ENCODE measurements at places on chromosomes 4 and X.

DNA sequence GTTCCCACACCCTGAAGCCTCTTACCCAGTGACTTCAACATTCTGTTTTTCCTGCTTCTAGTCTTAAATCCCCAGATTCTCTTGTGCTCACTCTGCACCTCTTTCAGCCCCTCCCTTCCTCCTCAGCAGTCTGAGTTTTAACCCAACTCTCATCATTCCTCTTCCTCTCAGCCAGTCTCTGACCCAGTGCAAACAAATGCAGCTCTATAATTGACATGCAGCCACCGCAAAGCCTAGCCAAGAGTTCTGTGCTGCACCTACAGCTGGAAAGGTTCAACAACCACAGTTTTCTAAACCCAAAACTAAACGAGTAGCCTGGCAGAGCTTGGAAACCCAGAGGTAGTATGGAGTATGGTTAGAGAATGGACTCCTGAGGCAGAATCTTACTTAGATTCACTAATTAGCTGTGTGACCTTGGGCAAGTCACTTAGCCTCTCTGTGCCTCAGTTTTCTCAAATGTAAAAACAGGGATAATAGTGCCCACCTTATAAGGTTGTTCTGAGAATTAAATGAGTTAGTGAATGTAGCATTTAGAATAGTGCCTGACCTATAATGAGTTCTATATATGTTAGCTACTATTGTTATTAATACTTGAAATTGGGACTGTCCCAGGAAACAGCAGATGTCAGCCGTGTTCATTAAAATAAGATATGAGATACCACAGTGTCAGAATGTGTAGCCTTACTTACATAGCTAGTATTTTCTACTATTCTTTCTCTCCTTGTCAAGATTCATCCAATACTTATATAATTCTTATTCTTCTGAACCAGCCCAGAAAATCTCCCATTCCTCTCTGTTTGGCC is 3.5 kb downstream of the TMEM154 start:
- DNase-seq, result no peak

DNA sequence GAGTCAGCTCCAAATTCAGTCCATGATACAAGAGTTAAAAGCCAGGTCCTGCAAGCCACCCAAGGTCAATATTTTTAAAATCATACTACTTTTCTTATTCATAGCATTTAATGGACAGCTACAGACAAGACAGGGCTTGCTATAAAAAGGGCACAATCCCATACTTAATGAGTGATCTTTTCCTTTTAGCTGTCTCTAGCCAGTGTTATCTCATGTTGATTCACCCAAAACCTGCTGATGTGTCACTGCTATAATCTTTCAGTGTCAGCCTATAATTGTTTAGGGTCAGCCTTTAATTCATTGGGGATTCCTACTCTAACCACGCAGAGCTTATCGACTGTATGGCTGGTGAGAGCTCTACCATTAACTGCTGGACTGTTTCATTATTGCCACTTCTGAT is 51.2 kb upstream of the HCCS start:
- no peak for DNase-seq

DNA sequence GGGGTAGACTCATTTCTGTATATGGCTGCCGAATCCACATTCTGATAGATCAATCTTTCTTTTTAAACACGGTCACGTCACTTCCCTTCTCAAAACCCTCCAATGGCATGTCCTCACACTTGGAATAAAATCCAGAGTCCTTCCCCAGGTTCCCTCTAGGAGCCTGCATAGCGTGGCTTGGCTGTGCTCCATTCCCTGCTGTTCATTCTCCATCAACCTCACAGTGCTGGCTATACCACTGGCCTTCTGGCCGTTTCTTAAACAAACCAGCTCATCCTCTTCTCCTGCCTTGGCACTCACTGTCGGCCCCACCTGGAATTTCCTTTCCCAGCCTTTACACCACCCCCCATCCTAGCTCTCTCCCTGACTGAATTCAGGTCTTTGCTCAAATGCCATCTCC is 77.1 kb downstream of the RBM47 start:
- DNase-seq, result peak; percentile 53

- no peak for DNase-seq
Measured at GRCh38 chr4:5125321-5125720, 74.0 kb downstream of the STK32B start.

DNA sequence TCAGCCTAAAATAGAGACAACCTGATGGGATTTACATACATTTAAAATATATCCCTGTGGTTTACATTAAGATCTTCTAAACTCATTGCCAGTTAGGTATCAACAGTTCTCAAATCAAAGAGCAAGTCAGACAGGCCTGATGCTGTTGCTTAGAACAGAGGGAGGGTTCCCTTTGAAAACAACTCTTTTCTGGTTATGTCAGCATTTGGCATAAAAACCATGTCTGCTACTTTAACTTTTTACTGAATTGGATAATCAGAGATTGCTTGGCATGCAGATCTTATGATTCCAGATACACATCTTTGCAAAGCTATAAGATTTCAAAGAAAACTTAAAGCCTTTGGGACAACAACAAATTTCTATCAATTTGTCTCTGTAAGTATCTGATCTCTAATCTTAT is 140.8 kb downstream of the CPE start:
- DNase-seq, result no peak

- DNase-seq, result no peak
Measured at GRCh38 chrX:146259207-146259606, 441.6 kb downstream of the SLITRK2 start.

GRCh38 chr4:102734591-102735385 is 26.0 kb downstream of the MANBA start:
- DNase-seq, result no peak

DNA sequence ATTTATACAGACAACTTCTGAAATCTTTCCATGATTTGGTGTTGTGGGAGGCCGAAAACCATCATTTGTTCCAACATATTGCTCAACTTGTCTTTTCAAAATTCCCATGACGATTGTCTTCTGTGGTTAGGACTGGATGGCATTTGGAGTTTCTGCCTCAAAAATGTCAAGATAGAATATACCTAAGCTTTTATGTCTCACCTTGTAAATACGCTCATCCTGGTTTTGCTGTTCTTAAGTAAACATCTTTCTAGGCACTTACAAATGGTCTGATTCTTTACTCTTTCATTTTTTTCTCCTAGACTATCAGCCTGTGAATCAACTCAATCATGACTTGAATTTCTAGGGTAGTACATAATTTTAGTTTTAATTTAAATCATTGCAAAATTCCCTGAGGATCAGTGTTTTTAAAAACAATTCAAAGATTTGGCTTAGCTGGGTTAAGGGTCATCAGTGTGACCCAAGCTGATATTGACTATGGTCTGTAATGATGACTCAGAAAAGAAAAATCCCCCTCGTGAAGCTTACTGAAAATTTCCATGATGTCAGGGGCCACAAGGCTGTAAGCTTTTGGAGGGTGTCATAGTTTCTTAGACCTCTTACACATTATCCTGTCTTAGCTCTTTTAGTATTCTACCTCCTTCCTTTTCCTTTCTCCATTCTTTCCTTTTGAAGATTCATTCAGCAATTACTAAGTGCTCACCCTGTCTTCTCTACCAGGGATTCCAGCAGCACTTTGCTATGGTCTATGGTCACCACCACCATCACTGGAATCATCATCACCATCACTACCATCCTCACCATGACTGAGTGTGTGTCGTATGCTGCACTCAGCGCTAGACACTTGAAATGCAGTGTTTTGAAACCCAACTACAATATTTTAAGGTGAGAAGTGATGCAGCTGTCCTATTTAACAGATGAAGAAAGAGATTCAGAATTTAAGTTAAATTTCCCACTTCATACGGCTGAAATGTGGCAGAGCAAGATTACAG is 124.4 kb downstream of the CPE start:
- DNase-seq, result no peak

GRCh38 chr4:2168469-2169319 is 73.2 kb downstream of the HAUS3 start:
- no peak for DNase-seq

DNA sequence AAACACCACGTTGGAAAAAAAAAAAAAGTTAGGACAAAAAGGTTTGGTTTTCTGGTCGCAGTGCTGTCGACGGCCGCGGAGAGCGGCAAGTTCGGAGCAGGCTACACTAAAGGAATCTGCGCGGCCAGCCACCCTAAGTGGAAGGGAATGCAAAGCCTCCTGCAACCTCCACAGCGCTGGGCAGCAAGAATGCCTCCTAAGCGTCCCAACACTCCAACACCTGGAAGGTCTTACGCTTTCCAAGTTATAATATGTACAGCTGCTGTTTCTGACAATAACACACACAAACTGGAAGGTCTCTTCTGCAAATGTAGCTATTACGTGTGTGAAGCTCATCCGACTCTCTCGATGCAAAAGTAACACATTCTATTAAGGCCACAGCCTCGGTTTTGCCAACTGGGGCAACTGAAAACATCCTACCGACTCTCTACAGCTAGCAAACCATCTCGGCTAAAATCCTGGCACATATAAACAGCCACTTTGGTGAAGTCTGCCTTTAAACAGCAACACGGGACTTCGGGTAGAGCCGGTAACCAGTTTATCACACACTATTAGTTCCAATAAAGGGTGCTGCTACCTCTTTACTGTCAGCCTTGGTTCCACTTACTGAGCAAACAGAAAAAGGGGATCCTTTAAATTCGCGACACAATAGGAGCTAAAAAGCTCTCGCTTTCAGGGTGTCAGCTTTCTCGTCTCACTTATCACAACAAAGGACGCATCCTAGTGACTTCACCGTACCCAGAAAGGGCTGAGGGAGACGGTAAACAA is 895 bp downstream of the SMIM14 start:
- DNase-seq, result peak; percentile 70

- DNase-seq, result no peak
Measured at GRCh38 chrX:151702741-151703340, 7.6 kb downstream of the PRRG3 start.

GRCh38 chrX:110509755-110510532 is 151.3 kb downstream of the RTL9 start:
- peak; percentile 8 for DNase-seq

DNA sequence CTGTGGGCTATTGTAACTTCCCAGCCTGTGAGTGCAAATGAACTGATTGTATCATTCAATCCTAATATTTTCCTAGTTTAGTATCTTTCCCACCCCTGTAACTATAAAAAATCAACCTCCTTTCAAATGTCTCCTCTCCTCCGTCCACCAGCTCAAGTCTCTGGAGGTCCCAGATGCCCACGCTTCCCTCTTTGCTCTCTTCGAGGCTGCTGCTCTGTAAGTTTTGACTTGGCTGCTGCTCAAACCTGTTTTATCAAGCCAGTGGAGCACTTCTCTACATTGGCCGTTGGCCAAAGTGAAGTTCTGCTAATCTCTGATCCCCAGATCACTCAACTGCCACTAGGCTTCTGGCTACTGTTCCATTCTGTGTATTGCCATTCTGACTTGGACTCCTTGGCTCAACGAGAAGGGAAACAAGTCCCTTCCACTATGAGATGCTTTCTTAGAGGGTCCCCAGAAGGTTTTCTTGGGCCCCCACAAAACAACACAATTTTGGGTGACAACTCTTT is 60.7 kb upstream of the RAPGEF2 start:
- DNase-seq, result no peak

DNA sequence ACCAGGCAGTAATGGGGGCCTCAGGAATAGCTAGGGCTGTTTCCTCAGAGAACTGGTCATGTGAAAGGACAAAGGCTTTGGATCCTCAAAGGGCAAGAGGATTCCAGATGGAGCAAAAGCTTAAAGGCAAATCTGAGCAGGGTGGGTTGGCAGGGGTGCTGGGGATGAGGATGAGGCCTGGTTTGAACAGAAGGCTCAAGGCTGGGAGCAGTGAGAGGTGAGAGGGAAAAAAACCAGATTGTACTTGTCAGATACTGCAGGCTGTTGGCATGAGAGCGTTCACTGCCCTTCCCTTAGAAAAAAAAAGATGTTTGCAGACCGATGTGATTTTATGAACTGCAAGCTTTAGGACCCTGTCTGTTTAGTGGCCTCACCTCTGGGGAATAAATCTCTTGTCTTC is 75.3 kb upstream of the PLAC1 start:
- no peak for DNase-seq

GRCh38 chr4:124334119-124334518 is 378.4 kb downstream of the ANKRD50 start:
- DNase-seq, result peak; percentile 36

DNA sequence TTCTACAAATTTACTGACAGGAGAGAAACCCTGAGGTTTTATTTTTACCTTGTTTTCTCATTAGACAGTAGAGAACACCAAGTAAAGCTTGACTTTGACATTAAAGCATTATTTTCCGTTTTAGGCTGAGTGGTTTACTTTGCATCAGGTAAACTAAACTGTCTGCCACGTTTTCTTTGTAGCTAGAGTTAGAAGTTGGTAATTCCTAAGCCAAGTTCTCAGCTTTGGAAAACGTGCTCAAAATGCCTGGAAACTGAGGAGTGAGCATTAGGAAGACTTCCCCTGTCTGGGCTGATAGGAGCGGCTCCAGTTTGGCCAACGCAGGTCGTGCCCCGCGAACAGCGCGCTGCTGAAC is 819 bp downstream of the PDLIM3 start:
- no peak for DNase-seq
